Neuronal stem cell (in vitro differentiated cells): ENCODE measurements at places on chromosomes 11 and 22.

DNA sequence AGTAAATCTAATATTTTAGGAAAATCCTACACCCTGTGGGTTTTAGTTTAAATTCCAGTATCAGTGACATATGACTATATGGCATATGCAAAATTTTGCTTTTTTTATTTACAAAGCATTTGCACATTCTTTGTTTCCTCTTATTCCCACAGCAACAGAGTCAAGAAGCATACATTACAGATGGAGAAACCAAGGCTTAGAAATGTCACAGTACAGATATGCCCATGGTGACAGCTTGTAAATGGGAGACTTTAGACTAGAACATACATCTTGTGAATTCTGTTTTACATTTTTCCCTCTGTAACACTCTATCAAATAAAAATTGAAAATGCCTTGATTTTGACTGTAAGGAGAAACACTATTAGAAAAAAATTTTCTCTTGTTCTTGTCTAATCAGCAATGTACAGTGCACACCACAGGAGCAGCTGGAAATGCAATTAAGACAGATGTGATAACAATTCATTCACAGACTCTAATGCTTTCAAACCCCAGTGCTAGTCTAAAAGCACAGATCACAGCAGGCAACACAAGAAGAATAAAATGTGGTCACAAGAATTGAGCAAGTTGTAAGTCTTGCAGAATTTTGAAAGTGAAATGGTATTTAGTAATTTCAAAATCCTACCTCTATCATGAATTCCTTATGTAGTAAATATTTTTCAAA is 375.9 kb downstream of the LUZP2 start:
- no peak for DNase-seq
- H3K4me1 ChIP-seq, result no peaks in the 10 kb centered on the region
- no peaks in the 10 kb centered on the region for H3K27me3 ChIP-seq
- H3K27ac ChIP-seq, result no peak overlapping the region
- no peaks in the 10 kb centered on the region for H3K36me3 ChIP-seq

DNA sequence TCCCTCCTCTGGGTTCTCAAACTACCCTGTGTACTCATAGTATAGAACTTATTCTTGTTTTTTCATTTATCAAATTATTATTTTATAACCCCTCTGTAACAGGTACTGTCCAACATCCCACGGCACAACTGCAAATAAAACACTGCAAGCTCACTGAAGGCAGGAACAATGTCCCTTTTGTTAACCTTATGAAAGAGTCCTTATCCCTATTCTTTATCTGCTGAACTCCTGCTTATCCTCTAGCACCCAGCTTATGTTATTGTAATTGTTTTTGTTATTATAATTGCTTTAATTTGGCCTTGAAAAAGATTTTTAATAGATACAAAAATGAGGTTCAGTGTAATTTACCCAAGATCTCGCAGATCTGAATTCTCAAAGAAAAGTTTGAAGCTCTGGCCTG is 130.4 kb downstream of the MSANTD4 start:
- DNase-seq, result no peak
- no peaks in the 10 kb centered on the region for H3K27me3 ChIP-seq
- H3K27ac ChIP-seq, result no peak overlapping the region
- no peak overlapping the region for H3K4me3 ChIP-seq
- H3K36me3 ChIP-seq, result no peaks in the 10 kb centered on the region

- no peaks in the 10 kb centered on the region for H3K27me3 ChIP-seq
- H3K27ac ChIP-seq, result no peak overlapping the region
Observed at GRCh38 chr11:111347002-111347722, 31.9 kb downstream of the POU2AF1 start.

DNA sequence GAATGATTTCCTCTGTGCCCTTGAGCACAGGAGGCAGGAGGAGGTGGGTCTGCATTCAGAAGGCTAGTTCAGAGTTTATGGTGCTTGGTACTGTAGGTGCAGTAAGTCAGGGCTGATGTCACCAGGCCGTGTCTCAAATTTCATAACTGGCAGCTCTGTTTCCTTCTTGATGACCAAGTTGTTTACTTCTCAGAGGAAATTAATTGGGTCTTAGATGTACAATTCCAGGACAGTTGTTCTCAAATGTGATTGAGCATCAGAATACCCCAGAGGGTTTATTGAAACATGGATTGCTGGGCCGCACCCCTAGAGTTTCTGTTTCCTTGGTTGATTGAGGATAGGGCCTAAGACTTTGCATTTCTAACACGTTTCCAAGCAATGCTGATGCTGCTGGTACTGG is 6.2 kb downstream of the AMOTL1 start:
- no peak for DNase-seq
- H3K27me3 ChIP-seq, result no peaks in the 10 kb centered on the region
- no peak overlapping the region for H3K4me3 ChIP-seq
- peaks cover 11% of the 10 kb centered on the region for H3K4me1 ChIP-seq

DNA sequence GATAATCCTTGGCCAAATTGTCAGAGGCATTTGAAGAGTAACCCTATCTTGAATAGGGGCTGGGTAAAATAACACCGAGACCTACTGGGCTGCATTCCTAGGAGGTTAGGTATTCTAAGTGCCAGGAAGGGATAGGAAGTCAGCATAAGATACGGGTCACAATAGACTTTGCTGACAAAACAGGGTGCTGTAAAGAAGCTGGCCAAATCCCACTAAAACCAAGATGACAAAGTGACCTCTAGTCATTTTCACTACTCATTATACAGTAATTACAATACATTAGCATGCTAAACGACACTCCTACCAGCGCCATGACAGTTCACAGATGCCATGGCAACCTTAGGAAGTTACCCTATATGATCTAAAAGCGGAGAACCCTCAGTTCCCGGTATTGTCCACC is 964 bp upstream of the REXO2 start:
- no peaks in the 10 kb centered on the region for H3K27me3 ChIP-seq
- no peak overlapping the region for H3K27ac ChIP-seq

GRCh38 chr11:111770581-111771134 is 4.5 kb upstream of the PPP2R1B start:
- H3K4me1 ChIP-seq, result peaks cover 2% of the 10 kb centered on the region
- no peaks in the 10 kb centered on the region for H3K36me3 ChIP-seq
- peak overlapping the region; percentile 32 for H3K4me3 ChIP-seq
- H3K27me3 ChIP-seq, result no peaks in the 10 kb centered on the region
- no peak for DNase-seq

DNA sequence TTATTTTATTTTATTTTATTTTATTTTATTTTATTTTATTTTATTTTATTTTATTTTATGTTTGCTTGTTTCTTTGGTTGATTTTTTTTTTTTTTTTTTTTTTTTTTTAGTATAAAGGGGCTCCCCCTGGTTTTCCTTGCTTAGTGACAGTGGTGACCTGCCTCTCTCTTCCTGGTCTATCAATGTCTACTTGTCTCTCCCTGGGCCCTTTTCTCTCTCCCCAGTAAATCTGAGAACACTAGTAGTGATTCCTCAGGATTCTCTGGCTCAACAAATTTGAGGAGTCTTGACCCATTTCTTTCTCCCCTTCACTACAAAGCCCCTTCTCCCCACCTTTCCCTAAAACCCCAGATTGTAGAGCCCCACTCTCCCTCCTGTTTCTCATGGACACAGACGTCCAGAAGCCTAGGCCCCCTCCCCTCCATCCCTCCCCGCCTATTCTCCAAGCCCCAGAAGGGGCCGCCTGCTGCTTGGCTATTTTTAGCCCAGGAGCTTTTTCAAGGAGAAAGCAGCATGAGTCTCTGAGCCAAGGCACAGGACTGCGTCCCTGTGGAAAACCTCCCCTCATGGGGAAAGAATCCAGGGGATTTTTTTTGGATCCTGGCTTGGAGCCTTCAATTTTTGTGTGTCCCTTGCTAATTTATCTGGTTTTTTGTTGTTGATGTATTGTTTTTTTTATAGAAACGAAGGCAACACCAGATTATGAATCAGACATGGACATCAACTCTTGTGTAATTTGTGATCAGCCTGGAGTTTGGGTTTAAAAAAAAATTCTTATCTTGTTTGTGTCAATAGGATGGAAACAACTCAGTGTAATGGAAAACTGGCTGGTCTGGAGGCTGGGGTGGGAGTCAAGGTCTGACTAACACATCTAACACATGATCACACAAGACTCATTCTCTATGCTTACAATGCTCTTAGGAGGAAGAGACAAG is 17.5 kb upstream of the ACCSL start:
- DNase-seq, result peak; percentile 15
- peaks cover 10% of the 10 kb centered on the region for H3K4me1 ChIP-seq
- H3K27ac ChIP-seq, result peak overlapping the region; percentile 12
- no peaks in the 10 kb centered on the region for H3K36me3 ChIP-seq

DNA sequence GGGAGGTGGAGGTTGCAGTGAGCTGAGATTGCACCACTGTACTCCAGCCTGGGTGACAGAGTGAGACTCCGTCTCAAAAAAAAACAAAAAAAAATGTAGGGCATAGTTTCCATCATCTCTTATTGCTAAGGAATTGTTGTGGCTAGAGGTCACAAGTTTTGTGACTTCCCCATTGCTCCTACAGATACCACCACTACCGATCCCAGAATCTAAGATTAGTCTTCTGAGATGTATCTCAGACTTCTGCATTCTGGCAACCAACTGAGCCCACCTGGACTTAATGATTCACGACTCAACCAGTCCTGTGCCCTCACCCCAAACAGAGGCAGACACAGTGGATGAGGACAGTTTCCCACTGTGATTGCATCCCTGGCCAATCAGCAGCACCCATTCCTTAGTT is 148.9 kb downstream of the NECTIN1 start:
- H3K36me3 ChIP-seq, result no peaks in the 10 kb centered on the region
- peaks cover 3% of the 10 kb centered on the region for H3K4me1 ChIP-seq
- no peak overlapping the region for H3K27ac ChIP-seq
- no peak overlapping the region for H3K4me3 ChIP-seq
- peaks cover 1% of the 10 kb centered on the region for H3K27me3 ChIP-seq

DNA sequence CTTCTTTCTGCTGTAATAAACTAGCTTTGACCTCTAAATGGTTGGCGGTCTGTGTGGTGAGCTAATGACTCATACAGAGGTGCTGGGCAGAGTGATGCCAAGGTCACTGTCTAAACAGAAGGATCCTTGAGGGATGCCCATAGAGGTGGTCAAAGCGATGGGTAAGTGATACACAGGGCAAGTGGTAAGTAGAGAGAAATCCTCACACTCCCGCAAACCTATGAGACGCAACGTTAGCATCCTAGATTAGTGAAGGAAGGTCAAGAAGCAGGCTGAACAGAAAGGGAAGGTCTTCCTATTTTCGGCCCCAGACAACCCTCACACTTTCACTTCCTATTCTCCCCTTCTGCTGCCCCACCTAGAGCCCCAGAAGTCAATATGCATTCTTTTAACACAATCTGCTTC is 65.6 kb upstream of the SESN3 start:
- H3K27ac ChIP-seq, result no peak overlapping the region
- peaks cover 13% of the 10 kb centered on the region for H3K4me1 ChIP-seq

GRCh38 chr11:30310623-30311022 is 12.3 kb upstream of the ARL14EP start:
- H3K27me3 ChIP-seq, result no peaks in the 10 kb centered on the region
- no peak overlapping the region for H3K4me3 ChIP-seq
- no peaks in the 10 kb centered on the region for H3K36me3 ChIP-seq
- no peak for DNase-seq
- no peak overlapping the region for H3K27ac ChIP-seq

DNA sequence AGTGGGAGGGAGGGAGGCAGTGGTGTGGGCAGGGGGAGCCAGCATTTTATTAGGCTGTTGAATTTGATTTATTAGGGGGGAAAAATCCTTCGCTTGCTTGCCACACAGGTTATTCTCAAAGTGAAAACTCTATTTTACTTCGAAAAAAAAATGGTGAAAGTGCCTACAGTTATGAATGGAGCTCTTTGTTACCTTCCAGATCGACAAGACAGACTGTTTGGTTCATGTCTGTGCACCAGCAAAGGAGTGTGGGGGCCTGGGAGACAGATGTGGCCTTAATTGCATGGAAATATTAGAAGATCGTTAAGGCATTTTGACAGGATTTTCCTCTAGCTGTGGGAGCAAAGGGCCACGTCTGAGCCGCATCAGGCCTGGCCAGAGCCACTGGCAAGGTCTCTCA is 45.7 kb downstream of the FLI1 start:
- H3K27ac ChIP-seq, result no peak overlapping the region
- no peak for DNase-seq
- no peak overlapping the region for H3K4me3 ChIP-seq
- H3K4me1 ChIP-seq, result peaks cover 6% of the 10 kb centered on the region
- H3K27me3 ChIP-seq, result no peaks in the 10 kb centered on the region
